Islet precursor cell (in vitro differentiated cells): ENCODE measurements at places on chromosomes 12 and 14.
A peak's percentile ranks its signal among the peaks of the same experiment; 100 is the strongest.

DNA sequence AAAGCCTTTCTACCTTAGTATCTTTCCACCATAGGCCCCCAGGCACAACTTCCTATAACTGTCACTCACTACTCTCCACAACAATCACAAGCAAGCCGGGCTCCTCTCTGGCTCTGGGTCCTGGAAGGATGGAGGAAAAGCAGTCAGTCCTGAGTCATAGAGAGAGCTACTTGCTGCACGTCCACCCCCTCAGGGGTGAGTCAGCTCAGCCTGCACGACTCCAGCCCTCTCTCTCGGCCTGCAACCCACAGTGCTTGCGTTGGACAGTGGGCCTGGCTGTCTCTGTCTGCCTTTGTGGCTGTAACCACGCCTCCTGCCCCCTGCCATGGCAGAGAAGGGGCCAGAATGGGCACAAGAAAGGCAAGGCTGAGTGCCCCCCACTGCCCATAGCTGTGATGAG is 154.1 kb upstream of the FKBP4 start:
- DNase-seq = peak; percentile 99

- DNase-seq = peak; percentile 61
Observed at GRCh38 chr12:73180734-73181133, 908.6 kb downstream of the TRHDE start.

- peak; percentile 79 for DNase-seq
Observed at GRCh38 chr12:101076921-101077320, 133.1 kb downstream of the SLC5A8 start.

DNA sequence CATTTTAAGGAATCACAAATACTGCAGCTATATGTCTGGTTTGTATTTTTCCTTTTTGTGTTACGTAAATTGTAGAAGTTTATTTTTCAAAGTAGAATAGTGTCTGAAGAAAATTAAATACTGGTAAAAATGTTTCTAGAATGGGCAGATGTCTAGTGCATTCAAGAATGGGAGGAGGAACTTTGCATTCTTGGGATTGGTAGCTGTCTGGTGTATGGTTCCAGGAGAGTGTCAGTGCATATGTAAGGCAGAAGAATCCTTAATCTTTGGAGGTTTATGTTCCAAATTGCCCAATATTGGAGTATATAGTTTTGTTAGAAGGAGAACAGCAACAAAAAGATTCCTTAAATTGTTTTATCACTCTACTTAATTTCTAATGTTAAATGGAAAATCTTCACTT is 13.5 kb downstream of the PAPOLA start:
- no peak for DNase-seq

DNA sequence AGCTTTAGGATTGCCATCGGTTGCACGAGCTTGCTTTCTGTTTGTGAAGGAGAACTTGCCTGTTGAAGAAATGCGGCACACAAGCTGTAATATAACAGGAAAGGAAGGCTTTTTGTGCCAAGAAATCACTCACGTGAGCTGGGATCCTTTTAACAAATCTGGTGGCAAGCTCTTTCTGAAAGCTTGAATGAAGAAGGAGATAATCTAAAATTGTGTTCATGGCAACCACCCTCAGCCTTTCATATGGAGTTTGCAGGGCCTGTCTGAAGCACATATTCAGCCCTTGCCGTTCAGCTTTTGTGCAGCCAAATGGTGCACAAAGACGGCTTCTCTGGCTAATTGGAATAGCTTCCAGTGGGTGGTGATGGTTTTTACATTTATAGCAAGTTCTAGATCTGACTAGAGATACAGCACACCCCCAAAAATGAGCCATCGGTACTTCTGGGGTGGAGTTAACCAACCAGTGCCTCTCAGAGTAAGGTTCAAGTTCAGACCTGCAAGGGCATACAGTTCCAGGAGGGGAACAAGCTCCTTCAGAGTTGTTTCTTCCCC is 107.4 kb downstream of the AEBP2 start:
- no peak for DNase-seq

DNA sequence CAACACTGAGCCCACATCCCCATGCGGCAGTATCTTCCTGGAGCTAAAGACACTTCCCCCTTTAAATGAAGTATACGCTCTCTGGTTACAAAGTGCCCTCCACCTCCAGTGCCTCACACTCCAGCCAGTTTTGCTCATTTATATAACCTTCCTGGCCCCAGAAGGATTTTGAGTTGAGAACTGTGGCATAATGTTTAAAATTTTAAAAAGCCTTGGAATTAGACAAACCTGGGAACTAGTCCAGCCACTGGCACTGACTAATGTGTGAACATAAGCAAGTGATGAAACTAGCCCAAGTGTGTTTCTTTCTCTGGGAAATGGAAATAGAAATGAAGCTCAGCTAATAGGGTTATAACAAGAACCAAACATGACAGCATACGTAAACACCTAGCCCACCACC is 723.7 kb upstream of the USP15 start:
- no peak for DNase-seq

DNA sequence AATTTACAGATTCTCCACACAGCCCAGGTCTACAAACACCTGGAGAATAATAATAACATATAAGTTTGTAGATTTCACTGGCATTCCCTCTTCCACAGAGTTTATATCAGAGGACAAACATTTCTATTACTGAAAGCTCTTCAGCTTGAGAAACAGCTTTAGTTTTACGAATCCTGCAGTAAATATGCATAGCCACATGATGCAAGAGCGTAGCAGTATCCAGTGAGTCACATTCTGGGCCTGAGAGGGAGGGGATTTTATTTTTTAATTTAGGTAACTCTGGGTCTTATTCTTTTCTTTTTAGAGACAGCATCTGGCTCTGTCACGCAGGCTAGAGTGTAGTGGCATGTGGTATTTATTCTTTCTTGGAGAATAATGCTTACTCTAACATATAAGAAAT is 1002.8 kb downstream of the TRHDE start:
- no peak for DNase-seq

DNA sequence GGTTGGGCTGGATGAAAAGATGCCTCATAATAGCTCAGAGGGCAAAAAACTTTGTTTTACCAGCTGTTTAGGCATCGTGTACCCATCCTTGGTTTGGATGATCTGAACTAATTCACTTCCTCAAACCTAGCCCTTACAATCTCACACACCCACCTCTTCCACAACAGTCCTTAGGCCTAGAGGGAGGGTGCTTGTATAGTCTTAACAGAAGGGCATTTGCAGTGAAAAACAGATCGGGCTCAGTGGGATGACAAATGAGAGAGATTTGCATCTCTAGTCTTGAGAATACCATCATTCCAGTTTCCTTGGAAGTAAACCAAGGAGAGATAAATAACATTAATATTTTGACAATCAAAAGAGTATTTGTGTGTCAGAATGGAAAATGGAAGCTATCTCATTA is 11.0 kb downstream of the SLCO1A2 start:
- no peak for DNase-seq

DNA sequence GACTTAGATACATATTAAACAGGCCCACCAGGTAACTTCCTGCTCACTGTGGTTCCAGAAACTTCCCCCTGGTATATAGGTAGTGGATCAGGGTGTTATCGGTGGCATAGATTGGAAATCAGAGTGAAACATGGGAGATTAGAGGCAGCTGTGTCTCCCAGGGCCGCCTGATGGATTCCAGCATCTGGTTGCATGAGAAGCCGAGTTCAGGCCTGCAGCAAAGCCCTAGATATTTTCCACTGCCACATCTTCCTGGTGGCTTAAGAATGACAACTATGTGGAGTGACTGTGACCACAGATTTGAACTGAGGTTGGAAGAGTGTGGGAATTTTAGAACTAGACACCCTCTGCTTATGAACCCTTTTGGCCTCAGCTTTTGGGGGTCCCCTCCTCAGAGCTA is 184.8 kb upstream of the NTF3 start:
- peak; percentile 71 for DNase-seq

- DNase-seq = no peak
Observed at GRCh38 chr12:68237078-68237477, 11.5 kb upstream of the IL26 start.

GRCh38 chr14:101635749-101636560 is 74.7 kb downstream of the DIO3 start:
- no peak for DNase-seq

DNA sequence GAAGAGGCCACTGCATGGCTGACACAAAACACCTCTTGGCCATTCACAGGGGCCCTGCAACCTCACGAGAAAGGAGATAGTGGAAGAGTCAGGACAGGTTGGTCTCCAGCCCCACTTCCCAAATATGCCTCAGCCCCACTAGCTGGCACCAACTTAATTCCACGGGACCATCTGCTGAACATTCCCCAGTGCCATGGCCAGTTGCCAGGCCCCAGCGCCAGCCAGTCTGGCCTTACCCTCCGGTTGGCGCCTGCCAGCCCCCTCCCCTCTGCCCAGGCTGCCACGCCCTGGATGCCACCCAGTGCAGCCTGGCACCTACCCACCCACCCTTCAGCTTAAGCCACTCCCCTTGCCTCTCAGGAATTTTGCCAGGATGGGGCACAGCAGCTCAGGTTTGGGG is 21.2 kb upstream of the HSPB8 start:
- no peak for DNase-seq

DNA sequence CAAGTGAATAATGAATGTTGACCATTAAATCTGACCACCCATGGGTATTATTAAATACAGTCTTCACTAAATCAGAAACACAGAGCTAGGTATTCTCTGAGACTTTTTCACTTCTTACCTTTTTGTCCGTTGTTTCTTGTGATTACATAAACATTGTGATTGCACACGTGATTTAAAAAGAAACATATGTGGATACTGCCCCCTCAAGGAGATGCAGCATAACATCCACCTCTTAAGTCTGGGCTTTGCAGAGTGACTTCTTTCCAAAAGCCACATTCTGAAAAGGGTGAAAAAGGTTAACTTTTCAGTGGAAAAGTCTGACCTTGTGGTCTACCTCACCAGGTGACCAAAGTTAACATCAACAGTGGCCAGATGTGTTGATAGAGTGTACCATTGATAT is 185.5 kb upstream of the FAR2 start:
- DNase-seq = no peak

GRCh38 chr12:48197549-48197970 is 5.5 kb downstream of the OR10AD1 start:
- no peak for DNase-seq

DNA sequence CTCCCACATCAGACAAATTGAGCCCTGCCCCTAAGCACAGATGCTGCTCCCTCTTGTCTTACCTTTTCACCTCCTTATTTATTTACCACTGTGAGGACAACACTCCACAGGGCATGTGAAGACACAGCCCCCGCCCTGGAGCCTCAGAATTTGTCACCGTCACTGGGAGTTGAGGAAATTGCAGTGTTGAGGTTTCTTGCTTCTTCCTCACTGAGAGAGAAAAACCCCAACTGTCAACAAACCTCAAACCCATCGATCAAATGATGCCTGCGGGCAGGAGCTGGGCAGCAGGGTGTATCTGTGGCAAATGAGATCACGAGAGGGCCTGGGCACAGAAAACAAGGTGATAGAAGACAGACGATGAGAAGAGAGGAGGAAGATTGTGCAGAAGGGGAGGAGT is 30.5 kb upstream of the PLEKHG3 start:
- no peak for DNase-seq

- no peak for DNase-seq
Observed at GRCh38 chr12:28879379-28879778, 269.7 kb upstream of the FAR2 start.

DNA sequence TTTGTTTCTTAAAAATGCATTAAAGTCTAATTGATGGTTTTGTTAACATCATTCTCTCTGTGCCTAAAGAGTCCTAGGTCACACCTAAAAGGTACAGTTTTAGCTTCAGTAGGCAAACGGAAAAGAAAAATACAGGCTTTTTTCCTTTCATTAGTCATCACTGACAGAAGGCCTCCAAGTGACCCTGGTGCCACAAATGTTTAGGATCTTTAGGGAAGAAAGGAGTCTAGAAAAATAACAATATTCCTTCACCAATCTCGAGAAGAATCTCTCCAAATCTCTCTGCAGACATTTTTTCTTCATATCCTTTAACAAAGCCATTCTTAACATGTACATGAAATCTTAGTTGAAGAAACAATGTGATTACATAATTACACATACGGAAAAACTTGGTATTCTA is 2.0 kb downstream of the DENND5B start:
- DNase-seq = no peak

- no peak for DNase-seq
Observed at GRCh38 chr12:95402096-95402495, 71.9 kb upstream of the METAP2 start.

DNA sequence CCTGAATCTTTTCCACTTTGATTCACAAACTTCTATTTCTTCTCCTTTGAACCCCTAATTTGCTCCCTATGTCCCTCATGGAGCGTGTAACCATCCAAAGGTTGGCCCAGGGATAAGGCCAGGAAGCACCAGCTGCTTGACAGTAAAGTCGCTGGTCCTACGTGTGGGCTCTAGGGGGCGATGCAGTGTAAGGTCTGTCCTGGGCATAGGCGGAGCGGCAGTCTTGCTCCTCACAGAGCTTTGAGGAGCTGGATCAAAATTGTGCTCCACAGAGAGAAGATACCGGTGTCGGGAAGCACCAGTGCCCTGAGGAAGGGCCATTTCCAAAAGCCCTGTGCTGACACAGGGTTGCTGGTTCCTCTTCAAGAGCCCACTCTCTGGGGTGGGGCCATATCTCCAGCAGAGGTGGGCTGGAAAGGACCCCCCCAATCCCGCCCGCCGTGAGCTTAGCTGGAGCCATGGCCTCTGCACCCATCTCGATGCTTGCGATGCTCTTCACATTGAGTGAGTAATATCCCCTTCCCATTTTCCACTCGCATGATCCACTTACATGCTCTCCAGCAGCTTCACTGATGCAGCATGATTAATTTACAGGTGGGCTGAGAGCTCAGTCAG is 49.9 kb upstream of the OR4E1 start:
- peak; percentile 85 for DNase-seq

- DNase-seq = no peak
Observed at GRCh38 chr14:95920769-95921438, 44.3 kb downstream of the TUNAR start.

- DNase-seq = no peak
Observed at GRCh38 chr14:36524220-36524837, 4.3 kb upstream of the NKX2-1 start.

GRCh38 chr14:37081218-37081617 is 91.2 kb downstream of the SLC25A21 start:
- DNase-seq = no peak

DNA sequence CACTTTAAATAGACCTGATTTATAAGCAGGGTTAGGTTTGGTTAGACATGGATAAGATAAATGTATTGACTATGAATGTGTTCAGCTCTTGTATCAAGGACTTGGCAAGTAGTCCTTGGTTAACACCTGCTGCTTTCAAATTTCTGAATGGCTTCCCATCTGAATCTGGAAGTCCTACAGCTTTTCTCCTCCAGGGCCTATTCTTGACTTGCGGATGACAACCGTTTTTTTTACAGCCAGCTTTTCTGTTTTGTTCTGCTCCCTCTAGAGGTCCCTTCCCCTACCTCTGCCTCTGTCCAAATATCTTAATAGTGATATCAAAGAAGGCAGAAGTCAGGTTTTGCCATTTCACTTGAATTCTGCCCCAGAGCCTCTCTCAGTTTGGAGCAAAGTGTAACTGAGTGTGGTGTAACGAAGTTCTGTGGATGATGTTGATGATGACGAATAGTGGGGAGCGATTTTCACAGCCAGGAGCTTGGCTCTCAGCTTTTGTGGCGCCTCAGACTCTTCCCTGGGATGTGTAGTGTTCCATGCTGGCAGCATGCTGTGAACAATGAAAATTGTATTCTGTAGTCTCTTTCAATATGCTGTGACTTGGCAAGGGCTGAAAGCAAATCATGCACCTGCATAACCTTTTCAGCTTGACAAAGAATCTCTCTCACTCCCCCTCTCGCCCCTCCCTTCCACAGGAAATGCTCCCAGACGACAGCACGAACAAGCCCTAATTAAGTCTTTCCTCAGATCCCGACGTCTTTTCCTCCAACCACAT is 5.0 kb upstream of the SLC4A8 start:
- DNase-seq = peak; percentile 72
